ENCODE measurements at places on chromosomes 2 and 18.

DNA sequence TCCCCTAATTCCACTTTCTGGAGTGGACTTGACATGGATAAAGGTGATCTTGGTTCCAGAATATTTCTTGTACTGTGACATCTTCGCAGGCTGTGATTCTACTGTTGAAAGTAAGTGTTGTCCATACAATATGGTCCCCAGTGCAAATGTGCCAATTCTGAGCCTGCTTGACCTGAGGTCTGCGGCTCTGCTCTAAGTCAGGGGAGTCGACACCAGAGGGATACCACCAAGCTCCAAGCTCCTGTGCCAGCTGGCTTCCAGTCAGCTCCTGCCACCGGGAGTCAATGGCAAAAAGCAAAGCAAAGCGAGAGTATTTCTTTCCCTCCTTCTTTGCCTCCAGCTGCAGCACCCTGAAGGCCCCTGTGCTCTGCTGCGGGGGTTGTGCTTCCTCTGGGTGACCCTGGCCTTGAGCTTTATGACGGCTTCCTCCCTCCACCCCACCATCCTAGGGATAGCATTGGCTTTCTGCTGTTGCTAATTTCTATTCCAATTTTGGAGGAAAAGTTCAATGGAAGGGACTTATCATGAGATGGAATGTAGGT, 50.4 kb downstream of the SLC35F5 start:
- DNase-seq = no peak

GRCh38 chr2:224198436-224198835, 159.3 kb upstream of the SERPINE2 start:
- DNase-seq = no peak

DNA sequence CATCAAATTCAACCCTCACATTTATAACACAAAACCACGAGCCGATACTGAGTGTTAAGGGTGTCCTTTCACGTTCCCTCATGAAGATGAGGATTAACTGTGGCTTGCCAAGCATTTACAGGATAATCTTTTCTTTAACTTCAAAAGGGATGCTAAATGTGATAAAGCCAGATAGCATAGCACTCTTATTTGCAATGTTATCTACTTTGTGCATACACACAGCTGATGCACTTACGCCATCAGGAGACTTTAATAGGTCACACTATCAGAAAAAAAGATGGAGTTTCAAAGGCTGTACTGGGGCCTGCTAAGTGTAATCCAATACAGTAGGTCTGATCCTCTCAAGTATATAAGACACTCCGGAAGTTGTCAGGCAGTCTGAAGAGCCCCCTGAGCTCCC, 572.7 kb downstream of the PIK3C3 start:
- DNase-seq = no peak

- no peak for DNase-seq
Measured at GRCh38 chr18:66271962-66272361, 331.9 kb downstream of the CDH19 start.
